ENCODE measurements at places on chromosomes 4 and X. TPM values are rescaled to one million over a fixed set of nuclear protein-coding genes. Genes with fewer than 3 reads are reported as not detected.

DNA sequence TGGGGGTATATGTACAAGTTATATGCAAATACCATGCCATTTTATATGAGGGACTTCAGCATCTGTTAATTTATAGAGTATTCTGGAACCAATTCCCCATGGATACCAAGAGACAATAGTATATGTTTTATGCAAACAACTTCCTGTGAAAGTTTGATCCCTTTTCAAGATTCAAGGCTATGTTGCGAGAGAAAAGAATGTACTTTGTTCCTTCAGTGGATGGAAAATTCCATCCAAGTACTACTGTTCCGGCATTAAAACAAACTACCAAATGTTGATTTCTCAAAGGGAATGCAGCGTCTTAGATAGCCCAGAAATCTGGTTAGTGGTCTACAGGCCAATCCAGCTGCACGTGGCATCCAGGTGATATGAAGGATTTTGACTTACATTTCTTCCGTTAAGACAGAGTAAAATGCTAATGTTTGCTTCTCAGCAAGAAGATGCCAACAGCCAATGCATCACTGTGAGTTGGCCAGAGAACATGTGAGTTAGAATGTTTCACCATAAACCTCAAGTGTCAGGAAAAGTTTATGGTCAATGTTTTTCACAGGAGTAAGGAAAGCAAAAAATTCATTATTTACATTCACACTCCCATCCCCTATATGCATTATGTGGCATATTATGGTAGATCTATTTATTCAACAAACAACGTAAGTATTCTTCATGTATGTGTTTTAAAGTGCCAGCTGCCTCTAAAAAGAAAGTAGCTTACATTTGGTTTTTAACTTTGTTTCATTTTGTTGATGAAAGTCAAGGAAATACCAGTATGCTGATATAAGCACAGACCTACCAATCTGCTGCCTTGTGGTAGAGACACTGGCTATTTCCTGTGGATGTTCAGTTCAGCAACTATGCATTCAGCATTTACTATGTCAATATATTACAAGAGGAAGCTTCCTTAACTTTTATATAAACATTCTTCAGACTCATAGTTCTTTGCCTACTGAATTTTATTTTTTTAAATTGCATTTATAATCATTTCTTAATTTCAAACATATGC is 44.4 kb downstream of the METTL14 start:
- no peak for DNase-seq

- no peak for DNase-seq
Measured at GRCh38 chr4:106058921-106059320, 163.7 kb downstream of the NPNT start.

- no peak for DNase-seq
Measured at GRCh38 chr4:70583952-70584834, 7.9 kb upstream of the AMBN start.

RTL9 gene
- not detected for total RNA-seq

ERAS gene
- 0.46 TPM for total RNA-seq

DNA sequence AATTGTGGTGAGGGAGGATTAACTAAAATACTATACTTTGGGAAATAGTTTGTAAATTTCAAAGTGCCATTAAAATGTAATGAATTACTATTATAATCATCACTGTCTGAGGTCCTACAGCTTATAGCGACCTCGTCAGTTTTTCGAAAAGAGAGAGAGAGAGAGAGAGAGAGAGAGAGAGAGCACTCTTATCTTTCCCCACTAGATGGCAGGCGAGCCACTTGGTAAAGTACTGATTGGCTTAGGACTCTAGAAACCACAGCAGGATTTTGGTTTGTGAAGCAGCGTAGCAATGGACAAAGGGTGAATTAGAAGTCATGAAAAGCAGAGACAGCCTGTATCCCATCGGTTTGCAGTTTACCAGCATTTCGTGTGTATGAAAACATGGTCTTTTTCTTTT is 52.5 kb downstream of the LINC00632 start:
- DNase-seq: no peak

DNA sequence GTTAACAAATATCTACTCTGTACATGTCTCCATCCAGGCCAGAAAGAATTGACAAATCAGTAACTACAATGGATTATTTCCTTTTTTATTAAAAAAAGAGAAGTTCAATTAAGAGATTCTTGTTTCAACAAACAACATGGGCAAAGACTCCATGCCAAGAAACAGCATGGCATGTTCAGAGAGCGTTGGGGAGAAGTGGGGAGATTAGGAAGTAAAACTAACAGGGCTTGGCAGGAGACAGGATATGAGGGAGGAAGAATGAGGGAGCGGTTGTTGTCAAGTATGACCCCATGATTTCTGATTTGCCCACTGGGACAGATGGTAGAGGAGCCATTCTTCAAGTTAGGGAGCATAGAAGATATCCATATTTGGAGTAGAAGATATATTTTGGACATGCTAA is 128.4 kb downstream of the RNF150 start:
- DNase-seq: no peak

- DNase-seq: no peak
Measured at GRCh38 chr4:129394635-129395034, 298.7 kb downstream of the C4orf33 start.

GRCh38 chr4:105236916-105237311 is 90.2 kb downstream of the TET2 start:
- no peak for DNase-seq

- DNase-seq: no peak
Measured at GRCh38 chr4:29541757-29542156, 1178.4 kb upstream of the PCDH7 start.

DNA sequence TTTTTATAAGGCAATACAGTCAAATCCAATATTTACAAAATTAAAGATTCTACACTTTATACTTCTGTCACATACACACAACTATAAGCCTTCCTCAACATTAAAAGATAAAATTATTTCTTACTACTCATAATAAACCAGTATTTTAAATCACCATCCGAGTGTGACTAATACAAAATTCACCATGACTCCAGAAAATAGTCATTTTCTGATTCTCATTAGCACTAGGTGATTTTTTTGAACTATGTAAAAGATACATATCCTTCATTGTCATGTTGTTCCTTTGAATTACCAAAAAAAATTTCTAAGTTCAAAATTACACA is 646 bp upstream of the SLC7A11 start:
- no peak for DNase-seq

PLS3 gene
- 268 TPM for total RNA-seq

NDST4 gene
- not detected for total RNA-seq

- DNase-seq: no peak
Measured at GRCh38 chr4:184419976-184420375, 54.4 kb downstream of the IRF2 start.

BEX4 gene
- 53.2 TPM for total RNA-seq

DCAF8L2 gene
- total RNA-seq: not detected

SSX3 gene
- not detected for total RNA-seq

Measured in uterus (tissue), 4 donors.